ENCODE measurements at places on chromosomes 16 and 17.

DNA sequence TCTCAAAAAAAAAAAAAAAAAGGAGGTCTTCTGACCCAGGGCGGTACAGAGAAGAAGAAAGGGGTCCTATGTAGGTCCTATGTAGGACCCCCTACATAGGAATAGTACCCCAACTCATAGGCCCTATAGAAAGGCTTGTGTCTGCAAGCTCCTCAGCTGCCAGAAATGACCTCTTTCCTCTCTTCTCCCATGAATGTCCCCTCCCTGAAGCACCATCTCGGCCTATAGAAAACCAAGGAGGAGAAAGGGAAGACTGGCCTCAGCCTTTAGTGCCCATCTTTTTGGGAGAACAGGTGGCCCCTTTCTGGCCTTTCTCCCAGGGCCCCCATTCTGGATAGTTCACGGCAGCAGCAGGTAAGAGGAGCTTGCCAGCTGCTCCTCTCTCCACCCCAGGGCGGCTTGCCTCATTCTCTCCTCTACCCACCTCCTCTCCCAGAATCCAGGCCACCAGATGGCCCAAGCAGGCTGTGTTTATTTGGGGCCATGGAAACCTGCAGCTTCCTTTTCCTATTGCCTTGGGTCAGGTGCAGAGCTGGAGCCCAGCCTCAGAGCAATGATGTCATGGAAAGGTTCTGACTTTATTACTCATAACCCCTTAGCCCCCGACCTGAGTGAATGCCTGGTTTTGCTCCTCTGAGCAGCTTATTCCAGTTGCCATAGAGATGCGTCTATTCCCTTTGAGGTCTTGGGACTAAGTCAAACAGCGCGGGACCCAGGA lies 1.6 kb upstream of the MRPL58 start:
- no peak for DNase-seq

DNA sequence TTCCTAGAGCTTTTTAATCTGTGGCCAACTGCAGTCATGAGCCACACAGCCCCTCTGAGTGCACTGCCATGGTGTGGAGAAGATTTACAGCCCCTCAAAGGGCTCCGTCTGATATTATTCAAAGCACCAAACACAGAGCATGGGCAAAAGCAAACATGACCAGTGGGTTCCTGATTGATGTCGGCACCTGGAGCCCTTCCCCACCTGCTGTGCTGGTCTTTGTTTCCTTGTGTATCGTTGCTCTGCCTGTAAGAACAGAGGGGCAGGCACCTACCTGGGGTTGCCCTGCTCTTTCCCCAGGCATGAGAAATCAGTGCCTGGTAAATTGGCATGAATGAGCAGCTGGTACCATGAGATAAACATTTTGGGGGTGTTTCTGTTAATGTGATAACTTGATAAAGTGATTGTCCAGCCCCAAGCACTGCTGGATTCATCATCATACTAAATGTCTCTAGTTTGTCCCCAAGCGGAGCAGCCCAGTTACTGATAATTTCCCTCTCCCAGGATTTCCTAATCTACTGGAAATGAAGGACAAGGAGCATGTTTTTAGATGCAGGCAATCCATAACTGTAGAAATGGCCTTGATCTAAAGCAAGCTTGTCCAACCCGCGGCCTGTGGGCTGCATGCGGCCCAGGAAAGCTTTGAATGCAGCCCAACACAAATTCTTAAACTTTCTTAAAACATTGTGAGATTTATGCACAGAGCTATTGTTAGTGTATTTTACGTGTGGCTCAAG lies 5.0 kb upstream of the SPIRE2 start:
- DNase-seq = no peak

DNA sequence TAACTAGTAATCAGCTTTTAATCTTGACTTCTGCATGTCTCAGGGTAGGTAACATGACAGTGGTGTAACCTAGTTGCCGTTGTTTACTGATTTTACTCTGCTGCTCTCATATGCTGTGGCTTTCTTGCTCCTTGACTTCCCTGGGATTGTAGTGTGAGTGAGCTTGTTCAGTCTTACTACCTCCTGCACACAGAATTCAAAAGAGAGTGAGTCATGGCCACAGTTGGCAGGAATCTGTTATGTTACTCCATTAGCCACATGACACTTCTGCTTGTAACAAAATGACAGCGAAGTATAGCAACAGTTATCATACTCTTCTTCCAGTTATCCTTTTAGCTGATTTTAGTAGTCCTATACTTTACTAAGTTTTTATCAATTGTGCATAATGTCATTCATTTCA lies 18.8 kb downstream of the TNRC6A start:
- DNase-seq = no peak

DNA sequence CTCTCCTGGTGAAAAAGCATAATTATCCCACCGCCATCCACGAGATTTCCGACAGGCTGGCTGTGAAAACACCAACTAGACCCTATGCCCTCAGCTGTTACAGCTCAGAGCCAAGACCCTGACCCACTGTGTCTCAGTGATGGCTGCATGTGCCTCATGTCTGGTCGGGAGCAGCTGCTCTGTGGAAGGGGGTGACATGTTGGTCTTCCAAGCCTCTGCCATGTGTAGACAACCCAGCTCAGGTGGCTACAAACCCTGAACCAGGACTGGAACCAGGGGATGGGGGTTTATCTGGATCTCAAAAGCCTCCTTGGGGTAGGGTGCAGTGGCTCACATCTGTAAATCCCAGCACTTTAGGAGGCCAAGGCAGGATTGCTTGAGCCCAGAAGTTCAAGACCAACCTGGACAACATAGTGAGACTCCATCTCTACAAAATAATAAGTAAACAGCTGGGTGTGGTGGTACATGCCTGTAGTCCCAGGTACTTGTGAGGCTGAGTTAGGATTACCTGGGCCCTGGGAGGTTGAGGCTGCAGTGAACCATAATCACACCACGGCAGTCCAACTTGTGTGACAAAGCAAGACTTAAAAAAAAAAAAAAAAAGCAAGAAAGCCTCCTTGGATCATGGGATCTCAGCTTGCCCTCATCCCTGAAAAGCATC lies 220.3 kb downstream of the CPPED1 start:
- DNase-seq = no peak

Data from stimulated activated CD4-positive, alpha-beta T cell treated with anti-CD3 and anti-CD28 coated beads, TNF-alpha, amount 100 ng/mL, for 4 hours (primary cell).